ENCODE measurements at places on chromosomes 6 and 20.

- no peak for DNase-seq
Measured at GRCh38 chr6:79872303-79872702, 75.0 kb downstream of the ELOVL4 start.

GRCh38 chr6:7512320-7512719, 29.2 kb upstream of the DSP start:
- DNase-seq: no peak

DNA sequence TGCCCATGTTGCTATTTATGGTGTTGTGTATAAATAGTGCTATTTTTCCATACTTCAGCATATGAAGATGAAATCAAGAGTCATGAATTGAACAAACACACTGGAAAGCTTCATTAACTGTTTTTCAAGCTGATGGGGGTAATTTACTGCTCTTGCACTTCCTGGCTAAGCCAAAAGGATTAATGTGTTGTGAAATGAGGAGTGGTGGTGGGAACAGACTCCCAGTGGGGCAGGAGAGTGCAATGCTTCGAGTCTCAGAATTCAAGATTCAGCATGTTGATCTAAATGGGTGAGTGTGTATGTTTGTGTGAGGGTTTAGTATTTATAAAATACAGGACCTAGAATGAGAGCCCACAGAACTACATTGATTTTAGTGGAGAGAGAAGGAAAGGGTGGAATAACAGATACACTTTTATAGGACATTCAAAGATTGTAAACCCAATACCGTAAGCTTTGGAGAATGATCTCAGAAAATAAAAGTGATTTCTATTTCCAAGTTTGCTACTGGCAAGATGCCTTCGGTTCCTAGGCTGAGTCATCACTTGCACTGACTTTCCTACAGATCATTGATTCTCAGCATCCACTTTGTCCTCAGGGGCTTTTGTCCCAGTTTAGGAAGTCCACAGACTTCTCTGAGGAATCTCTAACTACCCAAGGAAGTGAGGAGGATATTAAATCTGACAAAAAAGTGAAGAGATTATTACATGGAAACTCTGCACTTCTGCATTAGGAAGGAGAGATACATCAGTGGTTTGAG, 303.6 kb downstream of the TRDN start:
- DNase-seq: no peak

GRCh38 chr6:128882560-128882959, 378 bp upstream of the LAMA2 start:
- no peak for DNase-seq

- DNase-seq: no peak
Measured at GRCh38 chr6:135033238-135033637, 21.4 kb downstream of the HBS1L start.

DNA sequence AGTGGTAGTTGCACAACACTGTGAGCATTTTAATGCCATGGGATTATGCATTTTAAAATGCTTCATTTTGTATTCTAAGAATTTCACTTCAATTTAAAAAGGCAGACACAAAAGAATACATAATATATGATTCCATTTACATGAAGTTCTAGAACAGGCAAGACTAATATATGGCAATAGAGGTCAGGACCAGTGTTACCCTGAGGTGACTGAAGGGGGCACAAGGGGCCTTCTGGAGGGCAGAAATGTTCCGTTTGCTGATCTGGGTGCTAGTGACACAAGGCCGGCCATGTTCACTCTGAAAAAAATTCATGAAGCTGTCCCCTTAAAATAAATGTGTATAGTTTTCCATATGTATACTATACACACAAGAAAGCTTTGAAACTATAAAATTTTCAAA, 28.5 kb downstream of the TASP1 start:
- DNase-seq: no peak

DNA sequence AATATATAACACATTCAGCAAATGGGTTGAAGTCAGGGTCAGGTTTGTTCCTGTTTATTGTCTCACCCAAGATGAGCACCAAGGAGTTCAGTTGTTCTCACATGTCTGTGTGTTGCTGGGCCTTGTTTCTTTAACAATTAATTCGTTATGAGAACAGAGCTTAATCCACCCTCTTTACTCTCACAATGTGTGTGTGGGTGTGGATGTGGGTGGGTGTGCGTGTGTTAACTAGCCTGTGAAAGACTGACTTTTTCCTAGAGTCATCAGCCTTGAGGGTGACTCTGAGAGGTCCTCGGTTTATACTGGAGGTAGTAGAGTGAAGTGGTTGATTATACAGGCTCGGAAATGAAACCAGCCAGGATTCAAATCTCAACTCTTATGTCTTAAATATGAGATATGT, 672.1 kb downstream of the MAFB start:
- DNase-seq: no peak

DNA sequence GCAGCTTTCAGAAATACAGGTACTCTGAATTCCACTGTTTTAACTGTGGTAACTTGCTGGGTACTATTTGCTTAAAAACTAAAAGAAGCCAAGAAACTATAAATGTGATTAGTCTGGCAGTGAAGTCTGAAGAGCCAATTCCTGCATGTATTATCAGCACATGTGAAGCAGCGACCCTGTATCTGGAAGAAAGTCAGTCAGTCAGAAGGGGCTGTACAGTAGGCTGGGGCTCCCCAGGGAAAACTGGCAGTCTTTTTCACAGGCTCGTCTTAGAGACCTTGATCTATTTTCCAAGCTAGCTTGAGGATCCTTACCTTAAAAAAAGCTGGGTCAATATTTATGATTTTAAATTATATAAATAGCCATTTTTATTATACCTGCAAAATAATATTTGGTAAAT, 104.9 kb downstream of the PDSS2 start:
- DNase-seq: no peak

- DNase-seq: no peak
Measured at GRCh38 chr6:150245148-150245935, 102.5 kb downstream of the PPP1R14C start.

- no peak for DNase-seq
Measured at GRCh38 chr6:167470101-167470835, 145.4 kb downstream of the TTLL2 start.

- DNase-seq: no peak
Measured at GRCh38 chr6:16089232-16090062, 39.4 kb upstream of the MYLIP start.

DNA sequence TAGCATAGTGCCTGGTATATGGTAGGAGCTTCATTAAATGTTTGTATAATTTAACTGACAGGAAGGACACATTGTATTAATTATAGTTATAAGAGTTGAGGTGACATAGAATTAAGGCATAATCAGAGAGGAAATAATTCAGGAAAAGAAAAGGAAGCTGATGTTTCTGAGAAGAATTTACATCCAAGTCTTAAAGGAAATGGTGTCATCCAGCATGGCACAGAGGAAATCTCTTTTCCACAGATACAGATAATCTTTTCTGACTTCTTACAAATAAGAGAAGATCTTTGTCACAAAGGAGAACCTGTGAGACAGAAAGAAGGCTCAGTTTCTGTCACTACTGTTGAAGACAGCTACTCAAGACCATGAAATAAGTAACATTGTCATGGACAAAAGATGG, 222.5 kb downstream of the GJA1 start:
- DNase-seq: no peak
